ENCODE measurements at places on chromosomes 7 and 10.

DNA sequence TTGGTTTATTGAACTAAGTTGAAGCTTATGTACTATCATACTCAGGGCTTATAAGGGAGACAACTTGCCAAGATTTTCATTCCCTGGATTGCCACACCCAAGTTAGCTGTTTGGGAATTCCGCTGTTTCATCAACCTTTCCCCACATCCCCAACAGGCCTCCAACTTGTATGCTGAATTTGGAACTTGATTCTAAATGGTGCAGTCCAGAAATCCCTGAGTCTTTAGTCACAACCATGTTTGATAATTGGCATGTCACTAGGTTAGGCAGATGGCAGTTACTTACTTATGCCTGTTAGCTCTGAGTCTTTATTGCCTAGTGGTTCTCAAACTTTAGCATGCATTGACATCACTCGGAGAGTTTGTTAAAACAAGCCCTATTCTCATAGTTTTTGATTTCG, 135.4 kb upstream of the PRPS1L1 start:
- DNase-seq = no peak

DNA sequence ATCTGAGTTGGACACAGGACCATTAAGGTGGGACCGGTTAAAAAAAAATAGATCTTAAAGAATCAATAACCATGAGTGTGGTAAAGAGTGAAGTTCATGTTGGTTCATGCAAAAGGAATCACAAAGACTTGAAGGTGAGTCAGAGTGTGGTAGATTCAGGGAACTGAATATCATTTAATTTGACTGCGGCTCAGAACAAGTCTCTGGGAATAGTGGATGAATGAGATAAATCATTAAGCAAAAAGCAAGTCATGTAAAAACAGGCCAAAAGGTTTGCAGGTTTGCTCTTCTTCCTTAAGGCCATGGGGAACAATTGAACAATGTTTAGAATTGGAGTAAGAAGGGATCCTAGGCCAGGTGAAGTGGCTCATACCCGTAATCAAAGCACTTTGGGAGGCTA, 385.8 kb downstream of the ETV1 start:
- DNase-seq = no peak

DNA sequence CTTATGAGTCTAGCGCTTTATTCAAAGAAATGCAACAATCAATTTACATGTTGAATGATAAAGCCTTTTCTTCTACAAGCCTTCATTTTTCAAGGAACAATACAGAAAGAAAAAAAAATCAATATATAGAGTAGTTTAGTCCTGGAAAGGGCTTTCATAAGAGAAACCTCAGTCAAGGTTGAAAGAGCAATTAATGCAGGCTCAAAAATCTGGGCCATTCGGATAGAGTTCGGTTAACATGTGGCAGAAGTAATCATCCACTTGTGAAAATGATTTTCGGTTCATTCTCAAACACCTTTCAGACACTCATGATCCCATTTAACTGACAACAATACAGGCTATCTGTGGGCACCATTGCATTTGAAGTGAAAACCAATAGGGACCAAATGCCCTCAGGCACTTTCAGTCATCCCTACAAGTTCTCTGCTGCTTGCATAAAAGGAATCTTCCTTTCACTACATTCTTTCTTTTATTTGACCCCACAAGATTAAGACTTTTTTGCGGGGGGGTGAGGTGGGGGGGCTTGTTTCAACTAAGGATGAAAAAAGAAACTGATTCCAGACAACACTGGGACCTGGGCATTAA, 177.9 kb downstream of the RNF133 start:
- no peak for DNase-seq

DNA sequence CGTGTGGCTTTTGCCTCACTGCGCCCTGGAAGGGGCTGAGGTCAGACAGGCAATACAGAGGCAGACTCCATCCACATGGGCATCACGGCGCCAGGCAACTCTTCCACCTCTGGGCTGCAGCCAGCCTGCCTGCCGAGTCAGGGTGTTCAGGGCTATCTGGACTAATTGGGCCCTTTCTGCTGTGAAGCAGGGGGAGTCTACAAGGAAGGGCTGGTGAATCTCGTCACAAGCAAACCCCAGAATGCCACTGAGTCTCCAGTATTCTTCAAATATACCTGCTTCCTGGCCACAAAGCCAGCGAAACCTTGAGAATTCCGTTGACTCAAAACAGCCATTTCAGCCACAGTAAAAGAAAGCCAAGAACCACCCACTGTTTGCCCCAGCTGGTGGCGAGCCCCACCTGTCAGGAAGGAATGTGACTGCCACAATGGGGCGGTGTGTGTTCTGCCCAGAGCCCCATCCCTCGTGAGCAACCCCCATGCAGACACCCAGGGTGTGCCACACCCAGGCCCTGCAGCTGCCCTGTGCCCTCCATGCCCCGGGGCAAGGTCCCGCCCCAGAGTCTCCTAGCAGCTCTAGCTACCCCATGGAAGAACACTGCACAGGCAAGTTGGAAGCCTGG, 117.3 kb downstream of the FAM53B start:
- DNase-seq = no peak

DNA sequence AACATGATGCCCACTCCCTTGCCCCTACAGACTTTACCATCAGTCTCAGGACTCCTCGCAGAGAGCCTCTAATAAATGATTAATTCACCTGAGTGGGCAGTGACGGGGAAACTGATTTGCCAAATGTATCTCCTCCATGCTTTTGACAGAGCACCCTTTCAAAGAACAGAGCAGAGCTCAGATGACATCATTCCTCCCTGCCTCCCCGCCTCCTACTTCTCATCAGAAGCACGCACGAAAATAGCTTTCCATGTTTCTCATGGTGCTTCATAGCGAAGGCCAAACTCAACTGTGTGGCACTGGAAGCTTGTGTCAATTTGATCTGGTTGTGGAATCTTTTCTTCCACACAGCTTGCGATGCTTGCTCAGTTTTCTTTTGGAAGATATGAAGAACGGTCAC, 442.5 kb downstream of the RPS24 start:
- DNase-seq = no peak

- no peak for DNase-seq
Measured at GRCh38 chr10:50436805-50437204, 185.5 kb upstream of the ASAH2 start.

DNA sequence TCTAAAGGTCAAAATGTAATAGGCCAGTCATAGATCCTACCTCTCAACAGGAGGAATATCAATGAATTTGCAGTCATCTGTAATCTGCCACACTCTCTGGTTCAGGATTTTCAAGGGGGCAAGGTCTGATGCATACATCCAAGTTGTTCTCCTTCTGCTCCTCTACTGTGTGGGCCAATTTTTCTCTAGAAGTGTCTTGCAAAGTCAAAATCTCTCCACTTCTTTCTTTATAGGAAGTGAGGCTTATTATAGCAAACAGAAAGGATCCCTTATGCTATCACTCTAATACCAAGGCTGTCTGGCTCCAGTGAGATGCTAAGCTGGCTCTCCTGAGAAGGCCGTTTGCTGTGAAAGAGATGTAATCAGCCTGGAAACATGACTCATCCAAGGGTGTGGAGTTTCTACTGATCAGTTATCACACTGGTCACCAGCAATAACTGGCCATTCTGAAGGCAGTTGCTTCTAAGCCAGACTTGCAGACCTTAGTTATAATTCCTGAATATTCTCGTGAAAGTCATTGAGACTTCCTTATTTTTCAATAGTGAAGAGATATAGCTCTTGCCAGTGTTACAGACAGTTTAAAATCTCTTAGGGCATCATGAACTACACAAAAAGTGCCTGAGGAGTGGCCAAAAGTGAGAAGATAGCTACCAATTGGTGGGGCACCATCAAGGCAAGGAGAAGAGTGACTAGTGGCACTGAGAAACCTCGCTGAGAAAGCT, 43.2 kb upstream of the LRGUK start:
- no peak for DNase-seq

GRCh38 chr10:77405771-77406241, 231.8 kb downstream of the KCNMA1 start:
- DNase-seq = no peak

- DNase-seq = no peak
Measured at GRCh38 chr10:58936364-58936763, 240.1 kb upstream of the PHYHIPL start.

- DNase-seq = no peak
Measured at GRCh38 chr10:75852851-75853484, 421.5 kb downstream of the LRMDA start.

DNA sequence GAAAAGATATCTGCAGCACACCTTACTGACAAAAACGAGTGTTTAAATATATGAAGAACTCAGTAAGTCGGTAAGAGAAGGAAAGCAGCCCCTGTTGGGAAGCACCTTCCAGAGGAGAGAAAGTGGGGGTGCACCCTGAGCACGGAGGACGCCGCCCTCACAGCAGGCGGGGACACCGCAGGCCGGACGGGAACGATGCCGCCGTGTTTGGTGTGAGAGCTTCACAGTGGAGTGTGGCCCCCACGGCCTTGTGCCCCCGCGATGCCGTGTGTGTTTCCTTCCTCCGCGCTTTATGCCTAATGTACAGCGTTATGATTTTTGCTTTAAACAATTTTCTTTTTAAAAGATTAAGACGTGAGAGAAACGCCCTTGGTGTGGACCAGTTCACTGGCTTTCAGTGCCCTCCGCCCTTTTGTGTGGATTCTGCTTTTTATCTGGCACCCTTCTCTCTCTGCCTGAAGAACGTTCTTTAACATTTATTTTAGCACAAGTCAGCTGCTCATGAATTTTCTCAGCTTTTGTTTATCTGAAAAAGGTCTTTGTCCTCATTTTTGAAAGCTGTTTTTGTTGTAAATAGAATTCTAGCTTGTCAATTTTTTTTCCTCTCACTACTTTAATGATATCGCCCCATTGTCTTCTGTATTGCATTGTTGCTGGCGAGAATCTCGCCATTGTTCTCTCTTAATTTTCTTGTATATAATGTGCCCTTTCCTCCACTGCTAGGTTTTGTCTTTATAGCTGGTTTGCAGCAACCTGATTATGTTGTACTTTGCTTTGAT, 110.7 kb downstream of the INPP5A start:
- no peak for DNase-seq

DNA sequence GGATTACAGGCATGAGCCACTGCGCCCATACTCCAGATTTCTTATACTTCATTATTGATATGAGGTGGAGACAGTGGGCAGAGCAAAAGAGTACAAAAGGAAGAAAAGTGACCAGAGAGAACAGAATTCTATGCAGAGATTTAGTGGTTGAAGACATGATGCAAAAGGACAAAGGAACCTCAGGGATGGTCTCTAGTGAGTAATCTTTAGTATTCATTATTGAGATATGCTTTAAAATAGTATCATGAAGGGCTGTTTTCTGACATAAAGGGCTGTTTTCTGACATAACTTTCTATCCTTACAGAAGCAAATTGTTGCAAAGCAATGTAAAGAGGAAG, 81.2 kb upstream of the OIT3 start:
- DNase-seq = no peak

DNA sequence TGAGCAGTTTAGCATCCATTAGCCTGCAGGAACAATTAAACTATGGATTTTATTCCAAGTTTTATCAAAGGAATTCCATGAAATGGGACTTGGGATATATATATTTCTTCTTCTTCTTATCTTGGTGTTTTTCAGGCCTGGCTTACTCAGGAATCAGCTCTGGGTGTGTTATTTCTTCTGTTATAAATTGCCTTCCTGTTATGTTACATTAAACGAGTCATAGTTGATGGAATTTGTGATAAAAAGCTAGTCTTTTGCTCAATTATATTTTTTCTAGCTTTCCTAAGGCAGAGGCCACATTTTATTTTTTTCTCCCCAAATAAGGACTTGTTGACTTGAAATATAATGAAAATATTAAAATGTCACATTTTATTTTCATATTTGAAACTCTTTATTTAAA, 141.3 kb downstream of the EPC1 start:
- no peak for DNase-seq

DNA sequence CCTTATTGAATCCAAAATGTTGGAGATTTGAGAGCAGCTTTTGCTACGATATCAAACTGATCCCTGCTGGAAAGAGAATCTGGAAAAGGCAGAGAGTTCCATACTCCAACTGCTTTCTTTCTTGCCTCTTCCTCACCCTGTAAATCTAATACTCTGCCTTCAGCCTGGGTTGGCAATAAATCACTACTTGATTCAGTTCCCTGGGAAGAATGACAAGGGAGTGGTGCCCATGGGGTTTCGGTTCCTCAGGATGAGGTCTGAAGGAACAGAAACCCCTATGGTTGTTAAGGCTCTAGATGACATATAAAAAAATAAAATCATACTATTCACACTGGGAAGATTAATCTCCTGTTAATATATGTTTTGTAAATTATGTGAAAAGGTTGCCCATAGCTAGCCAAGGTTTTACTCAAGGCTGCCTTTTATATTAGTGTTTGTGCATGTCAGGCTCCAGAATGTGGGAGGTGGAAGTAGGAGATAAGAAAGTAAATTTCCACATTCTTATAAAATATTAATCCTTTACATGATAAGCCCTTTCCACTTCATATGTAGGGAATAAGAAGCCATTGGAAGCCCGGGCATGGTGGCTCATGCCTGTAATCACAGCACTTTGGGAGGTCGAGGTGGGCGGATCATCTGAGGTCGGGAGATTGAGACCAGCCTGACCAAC, 106.2 kb upstream of the CACNA2D1 start:
- DNase-seq = no peak

DNA sequence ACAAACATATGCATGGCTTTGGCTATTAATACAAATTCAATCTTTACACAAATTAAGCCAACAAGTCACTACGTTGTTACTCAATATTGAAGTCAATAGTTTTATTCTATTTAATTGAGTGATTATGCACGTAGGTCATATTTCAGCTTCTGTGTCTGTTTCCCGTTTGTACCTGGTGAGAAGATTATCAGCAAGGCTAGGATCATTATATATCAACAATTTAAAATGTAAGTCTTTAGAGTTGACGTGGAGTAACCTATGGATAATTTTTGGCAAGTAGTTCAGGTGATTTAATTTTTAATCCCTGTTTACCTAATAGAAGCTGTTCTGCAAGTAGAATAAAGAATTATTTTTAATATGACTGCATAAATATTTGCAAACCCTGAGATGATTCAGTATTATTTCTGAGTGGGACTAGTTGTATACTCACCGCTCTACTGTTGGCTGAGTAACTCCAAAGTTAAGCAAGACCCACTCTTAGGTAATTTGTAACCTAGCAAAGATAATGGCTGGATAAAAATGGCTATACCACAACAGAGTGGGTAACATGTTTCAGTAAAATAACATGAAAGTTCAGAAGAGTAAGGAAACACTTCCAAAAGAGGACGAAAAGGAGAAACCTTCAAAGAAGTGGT, 161.0 kb downstream of the HGF start:
- DNase-seq = no peak

- DNase-seq = no peak
Measured at GRCh38 chr10:110757586-110757985, 113.5 kb downstream of the RBM20 start.

- no peak for DNase-seq
Measured at GRCh38 chr10:73039635-73040034, 57.0 kb downstream of the P4HA1 start.

GRCh38 chr7:121748546-121748945, 124.4 kb upstream of the PTPRZ1 start:
- no peak for DNase-seq

- DNase-seq = no peak
Measured at GRCh38 chr7:102044984-102045673, 227.7 kb downstream of the CUX1 start.
